Brain microvascular endothelial cell (primary cell): ENCODE measurements at places on chromosomes 16 and 17.
A peak's percentile ranks its signal among the peaks of the same experiment; 100 is the strongest.

GRCh38 chr17:79936641-79937381 lies 97.6 kb upstream of the CBX4 start:
- no peak for DNase-seq

GRCh38 chr17:63740464-63741142 lies 996 bp downstream of the STRADA start:
- DNase-seq = no peak

- peak; percentile 63 for DNase-seq
Measured at GRCh38 chr17:29617481-29618271, 5.0 kb downstream of the CORO6 start.

DNA sequence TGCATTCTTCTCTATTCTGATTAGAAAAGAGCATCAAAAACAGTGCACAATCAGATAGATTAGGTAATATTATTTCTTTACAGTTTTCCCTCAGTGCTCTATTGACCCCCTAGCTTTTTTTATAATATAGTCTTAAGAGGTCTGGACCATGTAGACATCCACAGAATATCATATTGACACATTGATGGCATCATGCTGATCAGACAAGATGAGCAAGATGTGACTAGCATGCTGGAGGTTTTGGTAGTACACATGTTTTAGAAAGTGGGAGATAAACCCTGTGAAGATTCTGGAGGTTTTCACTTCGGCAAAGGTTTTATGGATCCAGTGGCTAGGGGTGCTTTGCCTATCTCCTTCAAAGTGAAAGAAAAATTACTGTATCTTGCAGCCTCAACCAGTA lies 2.8 kb upstream of the ABCA8 start:
- DNase-seq = no peak

DNA sequence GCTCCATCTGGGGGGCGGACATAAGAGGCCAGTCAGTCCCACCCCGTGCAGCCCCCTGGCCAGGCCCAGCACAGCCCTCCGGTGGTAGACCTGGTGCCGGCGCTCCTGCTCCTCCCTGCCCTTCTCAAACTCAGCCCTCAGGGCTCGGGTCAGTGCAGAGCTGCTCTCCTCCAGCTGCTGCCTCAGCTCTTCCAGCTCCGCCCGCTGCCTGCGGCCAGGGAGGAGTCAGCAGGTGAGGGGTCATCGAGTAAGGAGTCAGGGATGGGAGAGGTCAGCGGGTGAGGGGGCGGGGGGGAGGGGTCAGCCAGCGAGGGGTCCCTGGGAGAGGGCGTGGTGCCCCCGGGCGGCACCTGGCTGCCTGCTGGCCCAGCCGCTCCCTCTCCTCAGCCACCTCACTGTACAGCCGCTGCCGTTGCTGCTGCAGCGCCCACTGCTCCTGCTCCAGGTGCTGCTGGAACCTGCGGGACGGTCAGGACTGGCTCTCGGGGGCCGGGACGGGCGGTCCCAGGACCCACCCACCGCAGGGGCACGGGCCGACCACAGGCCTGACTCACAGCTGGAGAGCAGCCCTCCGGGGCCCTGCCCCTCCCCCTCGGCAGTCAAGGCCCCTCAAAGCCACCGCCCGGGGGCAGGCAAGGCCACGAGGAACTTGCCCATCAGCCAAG lies 26.5 kb upstream of the AATK start:
- DNase-seq = no peak

GRCh38 chr17:27974045-27974436 lies 68.4 kb upstream of the NLK start:
- no peak for DNase-seq

- no peak for DNase-seq
Measured at GRCh38 chr17:59643159-59644140, 23.8 kb downstream of the CLTC start.

DNA sequence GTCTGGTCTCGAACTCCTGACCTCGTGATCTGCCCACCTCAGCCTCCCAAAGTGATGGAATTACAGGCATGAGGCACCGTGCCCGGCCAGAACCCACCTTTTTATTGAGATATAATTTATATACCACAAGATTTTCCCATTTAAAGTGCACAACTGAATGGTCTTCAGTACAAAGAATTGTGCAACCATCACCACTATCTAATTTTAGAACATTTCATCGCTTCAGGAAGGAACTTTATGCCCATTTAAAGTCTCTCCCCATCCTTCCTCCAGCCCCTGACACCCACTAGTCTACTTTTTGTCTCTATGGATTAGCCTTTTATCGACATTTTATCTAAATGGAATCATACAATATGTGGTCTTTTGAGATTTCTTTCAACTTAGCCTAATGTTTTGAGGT lies 25.4 kb upstream of the HELZ start:
- no peak for DNase-seq

DNA sequence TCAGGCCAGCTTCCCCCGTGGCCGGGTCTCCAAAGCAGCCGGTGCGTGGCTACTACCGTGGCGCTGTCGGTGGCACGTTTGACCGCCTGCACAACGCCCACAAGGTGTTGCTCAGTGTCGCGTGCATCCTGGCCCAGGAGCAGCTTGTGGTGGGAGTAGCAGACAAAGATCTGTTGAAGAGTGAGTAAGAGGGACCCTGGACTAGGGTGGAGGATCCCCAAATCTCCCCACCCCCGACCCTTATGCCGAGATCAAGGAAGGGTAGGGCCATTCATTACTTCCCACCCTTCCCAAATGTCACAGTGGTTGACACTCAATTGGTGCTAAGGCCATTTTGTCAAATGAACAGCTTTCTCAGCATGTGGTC lies 1.2 kb downstream of the COASY start:
- DNase-seq = no peak

GRCh38 chr16:8645831-8646230 lies 24.3 kb downstream of the METTL22 start:
- no peak for DNase-seq
